Right cardiac atrium (tissue), 5 donors: ENCODE measurements at places on chromosomes 6 and 20. TPM values are rescaled to one million over a fixed set of nuclear protein-coding genes. Genes with fewer than 3 reads are reported as not detected.

DNA sequence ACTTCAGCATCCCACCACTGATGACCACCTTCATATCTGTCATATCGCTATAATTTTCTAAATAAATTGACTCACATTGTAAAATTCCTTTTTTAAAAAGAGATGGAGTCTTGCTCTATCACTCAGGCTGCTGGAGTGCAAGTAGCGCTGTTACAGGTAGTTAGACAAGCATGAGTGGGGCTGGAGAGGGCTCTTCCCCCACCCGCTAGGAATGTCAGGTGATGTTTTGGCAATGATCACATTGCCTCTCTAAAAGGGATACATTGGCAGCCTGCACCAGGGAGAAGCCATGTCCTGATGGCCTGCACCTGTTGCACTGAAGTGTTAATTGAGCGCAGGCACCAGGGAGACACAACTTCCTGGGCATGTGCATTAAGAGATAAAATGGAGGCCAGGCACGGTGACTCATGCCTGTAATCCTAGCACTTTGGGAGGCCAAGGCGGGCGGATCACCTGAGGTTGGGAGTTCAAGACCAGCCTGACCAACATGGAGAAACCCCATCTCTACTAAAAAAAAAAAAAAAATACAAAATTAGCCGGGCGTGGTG, 16.9 kb upstream of the SLC22A16 start:
- no peak for DNase-seq

DNA sequence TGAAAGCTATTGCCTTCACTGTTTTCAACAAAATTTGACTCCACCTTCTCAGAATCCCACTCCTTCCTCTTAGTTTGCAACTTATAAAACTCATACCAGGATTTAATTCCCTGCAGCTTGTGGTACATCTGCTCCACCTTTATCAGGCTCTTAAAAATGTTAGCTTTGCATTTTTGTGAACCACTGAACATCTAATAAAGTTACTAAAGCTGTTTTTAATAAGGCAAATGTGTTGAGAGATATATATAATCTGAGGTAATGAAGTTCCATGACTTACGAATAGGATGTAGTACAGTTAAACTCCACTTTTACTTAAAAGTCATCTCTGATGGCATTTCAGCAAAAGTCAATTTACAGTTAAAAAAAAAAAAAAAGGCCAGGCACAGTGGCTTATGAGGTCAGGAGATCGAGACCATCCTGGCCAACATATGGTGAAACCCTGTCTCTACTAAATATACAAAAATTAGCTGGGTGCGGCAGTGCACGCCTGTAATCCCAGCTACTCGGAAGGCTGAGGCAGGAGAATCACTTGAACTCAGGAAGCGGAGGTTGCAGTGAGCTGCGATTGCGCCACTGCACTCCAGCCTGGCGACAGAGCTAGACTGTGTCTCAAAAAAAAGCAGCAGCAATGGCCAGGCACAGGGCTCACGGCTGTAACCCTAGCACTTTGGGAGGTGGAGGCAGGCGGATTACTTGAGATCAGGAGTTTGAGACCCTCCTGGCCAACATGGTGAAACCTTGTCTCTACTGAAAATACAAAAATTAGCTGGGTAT, 106.2 kb downstream of the KIF13A start:
- peak; percentile 37 for DNase-seq

DNA sequence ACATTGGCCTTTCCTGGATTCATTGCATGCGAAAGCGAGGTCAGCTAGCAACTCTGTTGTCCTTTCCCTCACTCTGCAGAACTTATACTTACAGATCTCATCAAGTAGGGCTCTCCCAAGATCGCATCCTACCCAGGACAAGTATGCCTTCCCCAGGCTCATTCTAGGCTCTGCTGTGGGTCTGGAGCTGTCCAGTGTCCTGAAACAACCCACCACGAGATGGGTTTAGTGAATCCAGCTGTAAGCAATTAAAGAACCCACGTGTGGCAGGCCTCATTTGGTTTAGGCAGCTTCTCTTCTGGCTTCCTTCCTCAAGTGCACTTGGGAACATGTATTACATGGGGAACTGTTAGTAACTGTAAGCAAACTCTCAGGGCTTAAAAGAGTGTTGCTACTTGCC, 406.5 kb upstream of the CHD6 start:
- no peak for DNase-seq

DNA sequence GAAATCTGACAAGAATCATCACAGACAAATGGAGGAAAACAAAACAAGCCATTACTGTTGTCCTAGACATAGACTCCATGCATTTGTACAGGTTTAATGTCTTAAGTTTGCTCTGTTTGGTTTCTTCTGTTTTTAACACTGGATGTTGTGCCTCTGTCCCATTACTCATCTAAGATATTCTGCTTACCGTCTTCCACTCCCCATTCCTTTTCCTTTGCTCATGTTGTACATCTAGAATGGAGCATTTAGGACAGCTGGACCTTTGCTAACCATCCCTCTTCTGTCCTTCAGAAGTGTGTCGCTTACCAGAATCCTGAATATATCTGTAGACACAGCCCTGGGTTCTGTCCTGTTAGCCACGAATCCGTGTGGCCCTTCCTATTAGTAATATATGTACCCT, 35.2 kb downstream of the RAB22A start:
- no peak for DNase-seq

GRCh38 chr6:3292431-3293197, 33.9 kb downstream of the PSMG4 start:
- no peak for DNase-seq

DNA sequence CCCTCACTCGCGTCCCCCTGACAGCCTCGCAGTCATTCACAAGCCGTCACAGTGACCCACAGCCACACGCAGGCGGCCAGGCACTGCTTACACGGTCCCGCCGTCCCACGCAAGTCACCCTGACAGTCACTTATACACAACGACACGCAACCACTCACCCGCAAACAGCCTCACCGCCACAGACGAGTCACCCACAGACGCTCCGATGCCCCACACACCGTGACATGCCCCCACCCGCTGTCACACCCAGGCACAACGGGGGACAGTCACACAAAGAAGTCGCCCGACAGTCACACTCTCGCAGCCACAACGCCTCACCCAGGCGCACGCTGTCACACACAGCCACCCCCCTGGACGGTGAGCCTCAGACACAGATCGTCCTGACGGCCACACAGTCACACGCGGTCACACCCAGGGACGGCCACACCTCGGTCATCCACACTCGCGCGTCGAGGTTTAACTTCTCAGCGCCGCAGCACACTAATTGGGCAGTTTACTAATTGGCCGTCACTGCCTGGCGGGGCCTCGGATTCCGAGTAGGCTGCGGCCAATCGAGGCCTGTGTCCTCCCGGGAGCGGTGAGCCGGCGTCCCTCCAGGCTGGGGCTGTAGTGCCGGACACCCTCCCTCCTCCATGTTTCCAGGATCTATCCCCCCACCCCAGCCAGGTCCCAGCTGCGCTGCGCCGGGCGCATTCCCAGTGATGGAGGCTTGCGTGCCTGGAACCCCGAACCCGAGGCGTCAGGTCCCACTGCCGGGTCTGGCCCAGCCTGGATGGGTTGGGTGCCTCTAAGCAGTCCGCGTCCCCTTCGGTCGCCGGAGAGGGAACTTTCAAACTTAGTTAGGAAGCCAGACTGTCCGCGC, 790 bp downstream of the TOX2 start:
- DNase-seq = peak; percentile 60

GRCh38 chr6:52953911-52954839, 40.9 kb downstream of the GSTA4 start:
- no peak for DNase-seq

GRCh38 chr6:72080260-72080941, 194.1 kb downstream of the RIMS1 start:
- DNase-seq = no peak

DNA sequence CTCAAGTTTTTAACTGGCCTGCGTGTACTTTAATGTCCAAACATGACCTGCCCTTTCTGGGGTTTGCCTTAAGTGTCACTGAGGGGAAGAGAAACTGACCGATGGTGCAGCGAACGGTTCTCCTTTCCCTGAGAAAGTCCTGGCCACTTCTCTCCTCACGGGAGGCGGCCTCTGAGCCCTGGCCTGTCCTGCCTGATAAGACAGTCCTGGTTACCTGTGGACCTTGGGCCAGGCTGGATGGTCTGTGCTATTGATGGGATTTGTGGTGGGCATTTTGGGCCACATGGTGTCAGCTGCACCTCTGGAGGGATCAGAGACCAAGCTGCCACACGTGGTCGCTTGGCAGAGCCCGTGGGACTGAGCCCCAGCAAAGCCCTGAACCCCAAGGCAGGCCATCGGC, 11.6 kb upstream of the NTSR1 start:
- peak; percentile 51 for DNase-seq

GRCh38 chr6:104855507-104855906, 4.2 kb downstream of the HACE1 start:
- DNase-seq = no peak

- no peak for DNase-seq
These were observed 2.5 kb upstream of the FASTKD5 start for GRCh38 chr20:3162080-3162611.

DNA sequence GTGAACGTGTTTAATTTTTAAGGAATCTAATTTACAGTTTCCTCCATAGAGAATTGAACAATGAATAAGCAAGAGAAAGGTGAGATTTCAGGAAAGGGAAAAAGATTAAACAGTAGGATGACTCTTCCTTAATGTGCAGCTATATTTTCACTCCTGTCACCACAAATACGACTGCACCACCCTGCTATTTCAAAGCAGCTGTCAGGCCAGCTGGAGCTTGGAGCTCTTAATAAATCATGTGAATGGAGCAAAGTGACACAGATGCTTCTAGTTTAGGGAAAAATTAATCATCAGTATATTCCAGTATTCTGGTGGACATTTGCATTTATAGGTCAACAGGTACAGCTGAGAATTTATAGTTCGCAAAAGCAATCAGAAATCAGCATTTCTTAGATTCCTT, 56.5 kb upstream of the PKIB start:
- no peak for DNase-seq

- DNase-seq = no peak
These were observed 10.3 kb upstream of the PRSS16 start for GRCh38 chr6:27237089-27237803.

GRCh38 chr6:113823916-113824315, 33.2 kb upstream of the MARCKS start:
- DNase-seq = no peak

- DNase-seq = no peak
These were observed 43.1 kb upstream of the GATA5 start for GRCh38 chr20:62518911-62519310.

DNA sequence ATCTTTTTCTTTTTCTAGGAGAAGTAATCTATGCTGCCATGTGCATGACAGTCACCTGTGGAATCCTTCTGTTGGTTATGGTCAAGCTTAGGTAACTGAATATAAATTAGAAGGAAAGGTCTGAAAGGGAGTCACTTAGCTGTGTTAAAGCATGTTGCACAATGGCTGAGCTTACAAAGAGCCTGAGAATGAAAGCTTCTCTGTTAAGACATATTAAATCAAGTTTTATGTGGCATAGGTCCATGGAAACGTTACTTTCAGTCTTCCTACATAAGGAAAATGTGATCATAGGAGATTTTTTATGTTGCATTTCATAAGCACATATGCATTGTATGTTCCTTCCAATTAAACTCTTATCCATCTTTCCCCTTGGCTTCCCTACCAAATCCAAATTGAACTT, 72.1 kb downstream of the GFRAL start:
- no peak for DNase-seq

DNA sequence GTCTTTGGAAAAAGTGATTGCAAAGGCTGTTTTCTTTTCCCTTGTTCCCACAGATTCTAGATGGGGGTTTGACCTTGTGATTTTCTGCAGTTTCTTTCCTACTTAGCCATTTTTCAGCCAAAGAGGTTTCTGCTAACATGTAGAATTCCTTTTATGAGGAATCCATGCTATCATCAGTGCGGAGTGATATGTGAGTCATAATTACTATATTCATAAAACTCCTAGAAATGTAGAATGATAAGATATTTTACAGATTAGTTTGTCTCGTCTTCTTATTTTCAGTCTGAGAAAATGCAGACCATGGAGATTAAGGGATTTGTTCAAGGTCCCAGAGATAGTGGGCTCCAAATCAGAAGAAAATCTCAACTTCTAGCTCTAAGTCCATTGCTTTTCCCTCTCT, 98.6 kb downstream of the KCNQ5 start:
- DNase-seq = no peak

GRCh38 chr6:169620171-169621130, 81.4 kb downstream of the WDR27 start:
- DNase-seq = no peak

GRCh38 chr20:55142932-55143331, 667.5 kb downstream of the DOK5 start:
- no peak for DNase-seq

GRCh38 chr6:84273048-84273809, 45.8 kb upstream of the CEP162 start:
- no peak for DNase-seq

DNA sequence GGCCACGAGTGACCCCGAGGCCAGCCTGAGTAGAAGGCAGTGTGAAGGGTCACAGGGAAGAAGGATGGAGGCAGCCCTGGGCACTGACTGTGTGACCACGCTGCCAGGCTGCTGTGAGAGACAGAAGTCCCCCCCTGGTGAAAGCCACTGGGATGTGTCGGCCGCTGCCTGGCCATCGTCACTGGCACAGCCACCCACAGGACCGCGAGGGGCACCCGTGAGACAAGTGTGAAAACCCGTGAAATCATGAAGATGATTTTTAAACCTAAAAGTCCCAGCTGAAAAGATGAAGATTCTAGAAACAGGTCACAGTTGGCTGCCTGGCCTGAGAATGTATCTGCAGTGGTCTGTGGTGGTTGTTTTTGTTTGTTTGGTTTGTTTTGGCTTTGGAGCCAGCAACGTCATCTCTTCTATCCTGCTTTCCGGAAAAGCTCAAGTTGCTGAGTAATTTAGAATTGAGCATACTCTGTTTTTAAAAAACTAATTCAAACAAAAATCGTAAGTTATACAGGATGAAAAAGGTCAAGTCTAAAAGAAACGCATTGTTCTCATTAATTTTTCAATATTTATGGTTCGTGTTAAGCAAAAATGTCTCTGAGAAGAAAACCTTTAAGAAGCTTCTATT, 94.7 kb downstream of the HUS1B start:
- DNase-seq = no peak

GRCh38 chr6:55775029-55775318, 100.4 kb downstream of the BMP5 start:
- no peak for DNase-seq

GRCh38 chr6:5707281-5708045, 299.3 kb downstream of the NRN1 start:
- no peak for DNase-seq

The MATN4 gene
- total RNA-seq = 0.17 TPM

The RNF144B gene
- 14.6 TPM for total RNA-seq

The SMLR1 gene
- total RNA-seq = not detected

The PDE7B gene
- 8.3 TPM for total RNA-seq

The HLA-DMB gene
- 10.8 TPM for total RNA-seq

The MYLK2 gene
- total RNA-seq = 0.51 TPM

The ABHD16B gene
- total RNA-seq = not detected

The KHDC1L gene
- total RNA-seq = not detected

The GPX5 gene
- not detected for total RNA-seq

The CST7 gene
- total RNA-seq = 0.76 TPM

The MMP24 gene
- total RNA-seq = 0.47 TPM

The ZSCAN9 gene
- total RNA-seq = 9.0 TPM

The CNKSR3 gene
- 18.8 TPM for total RNA-seq

The TREM1 gene
- 1.1 TPM for total RNA-seq

The CPNE5 gene
- total RNA-seq = 80.9 TPM
